ENCODE measurements at places on chromosomes 11 and 22.

DNA sequence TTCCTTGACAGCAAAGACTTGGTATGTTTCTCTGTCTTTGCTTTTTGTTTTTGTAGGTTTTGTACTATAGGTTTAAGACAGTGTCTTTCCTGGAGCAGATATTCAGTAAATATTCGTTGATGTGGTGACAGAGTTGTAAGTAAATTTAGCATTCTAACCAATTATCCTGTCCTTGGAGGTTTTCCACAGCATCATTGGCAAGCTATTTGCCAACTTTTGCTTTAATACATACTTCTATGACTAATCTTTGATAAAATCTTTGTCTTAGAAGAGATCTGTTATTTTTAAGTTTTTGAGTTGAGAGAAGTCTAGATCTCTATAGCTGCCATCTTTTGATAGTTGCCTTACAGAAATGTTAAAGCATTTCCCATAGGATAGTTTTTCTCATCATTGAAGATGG, 3.8 kb downstream of the USP47 start:
- no peak for DNase-seq

GRCh38 chr11:83538286-83538685, 252.1 kb upstream of the CCDC90B start:
- DNase-seq = no peak

DNA sequence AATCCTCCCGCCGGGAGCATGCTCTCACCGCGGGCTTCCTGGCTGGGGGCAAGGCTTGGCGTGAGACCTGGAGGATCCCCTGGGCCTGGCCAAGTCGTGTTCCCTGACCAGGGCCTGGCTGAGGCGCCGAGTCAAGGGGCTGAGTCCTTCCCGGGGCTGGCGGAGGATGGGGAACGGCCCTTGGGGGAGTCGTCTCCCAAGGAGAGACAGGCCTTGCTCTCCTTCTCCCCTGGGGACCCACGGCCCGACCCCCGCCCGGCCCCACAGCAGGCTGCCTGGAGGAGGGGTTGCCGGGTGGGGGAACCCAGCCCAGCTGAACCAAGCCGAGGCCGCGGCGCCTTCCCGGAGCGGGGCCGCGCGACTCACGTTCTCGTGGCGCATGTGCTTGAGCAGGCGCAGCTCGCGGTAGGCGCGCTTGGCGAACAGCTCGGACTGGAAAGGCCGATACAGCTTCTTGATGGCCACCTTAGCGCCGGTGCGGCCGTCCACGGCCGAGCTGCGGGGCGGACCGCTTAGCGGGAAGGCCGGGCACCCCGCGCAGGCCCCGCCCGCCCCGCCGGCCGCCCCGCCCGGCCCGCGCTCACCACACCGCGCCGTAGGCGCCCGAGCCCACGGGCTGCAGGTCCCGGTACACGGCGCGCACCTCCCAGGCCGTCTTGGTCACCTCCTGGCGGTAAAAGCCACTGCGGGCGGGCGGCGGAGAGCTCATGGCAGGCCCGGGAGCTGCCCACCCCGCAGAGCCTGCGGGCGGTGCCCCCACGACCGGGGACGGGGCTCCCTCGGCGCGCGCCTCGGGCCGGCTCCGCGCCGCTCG, 475 bp downstream of the MAPK12 start:
- peak; percentile 62 for DNase-seq

GRCh38 chr11:117903505-117904382, 25.5 kb downstream of the TMPRSS13 start:
- DNase-seq = no peak

- DNase-seq = peak; percentile 47
Observed at GRCh38 chr11:96045622-96046456, 121.9 kb upstream of the MTMR2 start.

DNA sequence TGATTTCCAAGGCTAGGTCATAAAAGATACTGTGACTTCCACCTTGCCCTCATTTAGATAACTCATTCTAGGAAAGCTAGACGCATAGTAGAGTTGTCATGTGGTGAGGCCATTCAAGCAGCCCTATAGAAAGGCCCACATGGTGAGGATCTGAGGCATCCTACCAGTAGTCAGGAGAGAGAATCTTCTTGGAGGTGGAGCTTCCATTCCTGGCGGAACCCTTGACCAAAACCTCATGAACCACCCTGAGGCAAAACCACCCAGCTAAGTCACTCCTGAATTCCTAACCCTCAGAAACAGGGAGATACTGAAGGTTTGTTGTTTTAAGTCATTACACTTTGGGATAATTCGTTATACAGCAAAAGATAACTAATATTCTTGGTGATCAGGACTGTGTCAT, 2.9 kb upstream of the HDHD5 start:
- DNase-seq = no peak

DNA sequence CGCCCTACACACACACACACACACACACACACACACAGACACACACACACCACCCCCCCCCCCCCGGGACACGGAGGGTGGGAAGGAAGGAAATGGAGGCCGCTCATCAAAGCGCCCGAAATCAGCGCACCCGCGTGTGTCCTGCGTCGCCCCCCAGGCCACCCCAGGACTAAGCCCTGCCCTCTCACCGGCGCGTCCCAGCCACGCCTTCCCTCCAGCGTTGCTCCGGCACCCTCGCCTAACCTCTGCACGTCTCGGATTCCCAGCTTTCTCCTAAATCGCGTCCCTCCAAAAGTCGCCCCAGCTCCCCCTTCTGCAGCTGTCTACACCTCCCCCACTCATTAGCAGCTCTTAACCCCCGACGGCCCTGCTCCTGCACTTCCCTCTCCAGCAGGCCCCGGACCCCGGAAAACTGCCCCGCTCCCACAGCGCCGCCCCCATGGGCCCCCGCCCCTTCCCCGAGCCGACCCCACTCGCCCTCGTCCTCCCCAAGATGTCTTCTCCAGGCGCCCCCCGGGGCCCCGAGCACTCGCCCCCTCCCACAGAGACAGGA, 557 bp downstream of the PACSIN2 start:
- DNase-seq = peak; percentile 62

- DNase-seq = no peak
Observed at GRCh38 chr11:8338138-8338537, 74.5 kb upstream of the LMO1 start.

- peak; percentile 82 for DNase-seq
Observed at GRCh38 chr11:120564573-120565311, 53.2 kb downstream of the GRIK4 start.

DNA sequence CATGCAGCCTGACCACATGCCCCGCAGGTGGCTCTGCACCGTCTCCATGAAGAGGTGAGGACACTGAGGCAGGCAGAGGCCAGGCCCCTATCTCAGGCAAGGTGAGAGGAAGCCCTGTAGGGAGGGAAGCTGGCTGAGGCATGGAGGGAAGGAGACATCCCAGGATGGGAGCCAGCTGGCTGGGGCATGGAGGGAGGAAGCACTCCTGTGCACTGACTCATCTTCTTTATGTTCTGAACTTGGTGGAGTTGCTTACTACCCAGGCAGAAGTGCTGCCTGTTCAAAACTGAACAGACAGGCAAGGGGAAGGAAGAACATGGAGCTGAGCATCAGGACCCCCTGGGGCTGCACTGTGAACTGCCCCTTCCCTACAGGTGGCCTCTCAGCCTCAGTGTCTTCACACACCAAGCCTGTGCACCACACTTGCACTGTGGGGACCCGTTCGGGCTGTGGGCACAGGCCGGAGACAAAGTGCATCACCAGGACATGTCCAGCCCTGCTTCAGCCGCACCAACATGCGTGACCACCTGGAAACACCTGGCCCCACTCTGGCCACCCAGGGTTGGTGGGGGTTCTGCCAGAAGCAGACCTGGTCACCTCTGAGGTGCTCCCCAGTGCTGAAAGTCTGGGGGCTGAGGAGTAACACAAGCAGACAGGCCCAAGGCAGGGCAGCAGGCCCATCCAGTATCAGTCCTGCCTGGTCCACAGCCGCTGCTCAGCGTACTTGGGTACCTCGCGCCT, 55.5 kb downstream of the DGCR2 start:
- no peak for DNase-seq

DNA sequence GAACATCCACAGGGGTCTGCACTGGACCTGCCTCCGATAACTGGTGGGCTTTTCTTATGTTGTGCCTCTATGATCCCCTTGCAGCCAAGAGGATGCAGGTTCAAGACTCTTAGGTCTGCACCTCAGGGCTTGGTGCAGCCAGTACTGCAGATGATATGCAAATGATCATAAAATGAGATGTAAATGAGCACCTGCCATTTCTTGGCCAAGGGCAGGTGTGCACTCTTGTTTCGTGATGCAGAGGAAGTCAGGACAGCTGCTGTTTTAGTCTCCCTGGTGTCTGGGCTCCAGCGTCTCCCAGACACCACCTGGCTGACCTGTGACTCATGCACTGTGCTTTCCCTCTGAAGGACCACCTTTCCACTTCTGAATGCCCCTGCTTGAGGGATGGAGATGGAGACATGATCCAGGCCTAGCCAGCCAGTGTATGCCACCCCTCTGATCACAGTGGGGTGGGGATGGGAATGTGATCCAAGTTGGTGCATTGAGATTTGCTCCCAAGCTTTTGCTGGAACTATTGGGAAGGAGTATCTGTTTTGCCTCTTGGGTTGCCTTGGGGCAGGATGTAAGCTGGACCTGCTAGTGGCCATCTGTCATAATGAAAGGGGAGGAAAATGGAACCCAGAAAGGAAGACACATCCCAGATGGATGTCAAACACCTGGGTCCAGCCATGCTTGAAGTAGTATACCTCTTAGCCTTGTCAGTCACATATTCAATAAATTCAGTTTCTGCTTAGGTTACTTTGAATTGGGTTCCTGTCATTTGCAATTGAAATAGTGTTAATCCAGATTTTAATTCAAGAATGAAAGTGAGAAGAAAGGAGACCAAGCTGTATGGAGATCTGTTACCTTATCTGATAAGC, 3.3 kb upstream of the KCNJ11 start:
- no peak for DNase-seq

GRCh38 chr11:94806419-94806818, 38.3 kb downstream of the AMOTL1 start:
- DNase-seq = no peak

DNA sequence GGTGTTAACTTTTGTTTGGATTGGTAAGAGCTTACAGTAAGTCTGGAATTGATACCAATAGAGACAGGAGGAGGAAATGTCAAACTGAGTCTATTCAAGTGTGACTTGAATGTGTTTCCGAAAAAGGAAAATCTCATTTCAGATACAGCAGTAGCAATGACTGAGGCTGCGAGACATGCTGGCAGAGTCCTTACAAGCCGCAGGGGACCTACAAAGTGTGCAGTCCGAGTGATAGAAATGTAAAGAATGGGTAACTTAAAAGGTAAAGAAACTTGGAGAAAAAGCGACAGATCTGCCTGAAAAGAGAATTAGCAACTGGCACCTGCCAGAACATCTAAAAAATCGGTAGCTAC, 444 bp downstream of the CWF19L2 start:
- no peak for DNase-seq

DNA sequence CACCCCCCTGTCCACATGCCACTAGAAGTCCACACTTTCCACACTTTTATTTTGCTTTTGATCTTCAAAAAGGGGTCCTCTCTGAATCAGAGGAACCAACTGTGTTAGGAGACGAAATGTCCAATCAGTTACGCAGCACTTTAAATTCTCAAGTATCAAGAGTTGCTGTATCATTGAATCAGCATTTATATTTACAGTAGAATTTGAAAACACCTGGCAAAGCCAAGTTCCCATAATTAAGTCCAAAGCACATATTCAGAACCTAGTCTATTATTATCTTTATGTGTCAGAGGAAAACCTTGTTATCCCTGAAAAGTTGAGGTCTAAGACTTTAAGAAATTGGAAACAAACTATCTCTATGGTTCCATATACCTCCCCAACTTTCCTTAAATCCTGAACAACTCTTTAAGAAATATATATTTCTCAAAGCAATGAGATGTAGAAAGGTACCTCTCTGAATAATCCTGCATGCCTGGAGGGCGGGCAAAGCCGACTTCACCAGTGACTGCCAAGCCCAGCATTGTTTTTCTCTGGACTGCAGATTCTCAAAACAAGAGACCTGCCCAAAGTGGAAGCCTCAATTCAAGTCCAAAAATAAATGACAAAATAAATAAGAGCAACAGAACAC, 75.9 kb upstream of the ARFGAP3 start:
- no peak for DNase-seq

DNA sequence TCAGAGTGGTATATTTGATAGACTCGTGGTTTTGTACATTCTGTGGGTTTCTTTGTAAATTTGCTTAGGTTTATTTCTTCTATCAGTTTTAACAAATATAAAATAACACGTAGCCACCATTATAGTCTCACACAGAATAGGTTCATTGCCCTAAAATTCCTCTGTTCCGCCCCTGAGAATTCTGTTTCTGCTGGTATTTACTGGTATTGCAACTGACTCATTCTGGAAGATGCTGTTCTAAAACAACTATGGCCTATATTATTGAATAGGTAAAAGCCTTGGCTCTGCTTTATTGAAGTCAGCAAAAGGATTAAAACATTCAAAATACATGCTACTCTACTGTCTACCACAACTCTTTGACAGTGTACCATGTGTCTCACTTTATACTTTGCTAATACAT, 119.1 kb upstream of the CHORDC1 start:
- no peak for DNase-seq

GRCh38 chr11:118491041-118491440, 36.2 kb upstream of the TTC36 start:
- no peak for DNase-seq

DNA sequence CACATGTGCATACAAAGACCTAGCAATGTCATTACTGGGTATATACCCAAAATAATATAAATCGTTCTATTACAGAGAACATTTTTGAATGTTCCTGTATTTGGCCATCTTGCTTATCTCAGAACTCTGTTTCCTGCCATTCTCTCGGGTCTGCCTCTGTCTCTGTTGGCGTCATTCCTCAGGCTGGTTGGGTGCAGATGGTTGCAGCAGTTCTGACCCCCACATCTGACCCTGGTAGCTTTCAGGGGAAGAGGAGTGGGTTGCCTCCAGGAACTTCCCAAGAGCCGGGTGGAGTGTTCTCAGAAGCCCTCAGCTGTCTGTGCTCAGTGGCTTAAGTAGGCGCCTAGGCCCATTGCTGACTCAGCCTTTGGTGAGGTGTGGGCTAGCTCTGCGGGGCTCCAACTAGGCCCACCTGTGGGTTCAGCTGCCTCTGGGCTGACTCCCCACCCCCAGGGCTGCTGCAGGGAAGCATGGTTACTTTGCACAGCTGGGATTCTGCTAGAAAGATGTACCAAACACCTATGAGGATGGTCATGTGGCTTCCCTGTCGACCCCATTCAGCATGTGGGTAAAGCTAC, 114.0 kb downstream of the TBC1D22A start:
- DNase-seq = no peak

GRCh38 chr11:62340269-62340901, 3.1 kb downstream of the ASRGL1 start:
- DNase-seq = peak; percentile 29

DNA sequence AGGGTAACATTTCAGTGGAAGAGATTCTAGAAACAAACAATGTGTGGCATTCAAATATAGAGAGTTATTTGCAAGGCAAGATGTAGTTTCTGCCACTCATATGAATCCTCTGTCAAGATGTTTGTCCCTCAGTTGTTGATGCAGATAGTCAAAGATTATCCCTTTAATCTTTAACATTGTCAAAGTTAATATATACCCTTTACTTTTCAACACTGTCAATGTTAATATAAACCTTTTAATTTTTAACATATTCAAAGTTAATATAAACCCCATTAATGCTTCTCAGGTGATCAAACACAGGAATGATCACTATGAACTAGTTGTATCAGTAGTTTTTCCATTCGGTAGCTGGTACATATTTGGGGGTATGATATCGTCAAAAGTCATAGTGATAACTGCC, 51.9 kb upstream of the PICALM start:
- no peak for DNase-seq
